A549 treated with RU486 at 1 μM for 4 hours (cell line): ENCODE measurements at places on chromosomes 12 and 14. TPM values are rescaled to one million over a fixed set of nuclear protein-coding genes. Genes with fewer than 3 reads are reported as not detected.

The RASSF3 gene
- 27.0 to 31.4 TPM (median 30.7 TPM) in 5 replicates for total RNA-seq

The TAS2R14 gene
- total RNA-seq = 0.38 to 0.81 TPM (median 0.73 TPM) in 5 replicates

The GPR68 gene
- 0.12 to 0.19 TPM in 2 of 5 replicates, not detected in the others for total RNA-seq

The TTC8 gene
- 37.7 to 51.9 TPM (median 45.8 TPM) in 5 replicates for total RNA-seq

The TEX52 gene
- total RNA-seq = not detected in 5 replicates

The PMCH gene
- not detected in 5 replicates for total RNA-seq

The MYO1H gene
- not detected in 5 replicates for total RNA-seq

The CLEC12A gene
- not detected in 5 replicates for total RNA-seq

The SDR9C7 gene
- not detected in 5 replicates for total RNA-seq
